B cell (primary cell): ENCODE measurements at places on chromosomes 1 and 21. TPM values are rescaled to one million over a fixed set of nuclear protein-coding genes. Genes with fewer than 3 reads are reported as not detected.

Gene SLC19A2
- total RNA-seq = 3.9 TPM in 2 replicates

Gene WDTC1
- total RNA-seq = 69.1 and 70.9 TPM in 2 replicates

Gene DIP2A
- 59.0 and 61.9 TPM in 2 replicates for total RNA-seq

Gene ADGRB2
- total RNA-seq = 1.6 and 1.9 TPM in 2 replicates

Gene GPR52
- total RNA-seq = 12.1 and 15.6 TPM in 2 replicates

Gene CD5L
- total RNA-seq = 0.12 and 0.17 TPM in 2 replicates

Gene BSND
- not detected in 2 replicates for total RNA-seq

Gene OVAAL
- total RNA-seq = not detected in 2 replicates

Gene LRRC71
- total RNA-seq = not detected in 2 replicates

Gene BRDT
- total RNA-seq = not detected in 2 replicates

Gene TCEA3
- total RNA-seq = not detected in 2 replicates

Gene AK2
- 104 and 109 TPM in 2 replicates for total RNA-seq

Gene MCOLN3
- total RNA-seq = 0.10 TPM in 1 of 2 replicates, not detected in the other

Gene PYGO2
- 47.5 and 52.7 TPM in 2 replicates for total RNA-seq

Gene NID1
- total RNA-seq = not detected in 2 replicates

DNA sequence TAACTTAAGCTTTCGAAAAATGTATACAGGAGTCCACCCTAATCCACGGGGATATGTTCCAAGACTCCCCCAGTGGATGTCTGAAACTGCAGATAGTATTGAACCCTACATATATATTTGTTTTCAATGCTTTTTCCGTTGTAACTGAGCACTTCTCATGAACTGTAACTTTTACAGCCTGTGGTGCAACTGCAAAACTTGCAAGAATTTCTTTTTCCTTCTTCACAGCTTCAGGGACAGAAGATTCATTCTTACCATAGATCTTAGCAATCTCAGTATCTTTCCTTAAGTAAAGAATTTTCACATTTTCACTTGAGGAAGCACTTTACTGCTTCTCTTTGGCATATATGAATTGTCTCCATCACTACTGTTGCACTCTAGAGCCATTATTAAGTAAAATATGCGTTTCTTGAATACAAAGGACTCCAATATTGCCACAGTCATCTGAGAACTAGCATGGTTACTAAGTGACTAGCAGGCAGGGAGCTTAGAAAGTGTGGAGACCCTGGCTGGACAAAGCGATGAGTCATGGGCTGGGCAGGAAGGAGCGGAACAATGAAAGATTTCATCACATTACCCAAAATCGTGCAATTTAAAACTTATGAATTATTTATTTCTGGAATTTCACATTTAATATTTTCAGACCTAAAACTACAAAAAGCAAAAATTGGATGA, 14.1 kb downstream of the DPYD start:
- H3K27ac ChIP-seq = no peak overlapping the region
- no peaks in the 10 kb centered on the region for H3K36me3 ChIP-seq
- no peak overlapping the region for H3K4me3 ChIP-seq
- no peak for DNase-seq
- no peaks in the 10 kb centered on the region for H3K4me1 ChIP-seq

- peaks cover 81% of the 10 kb centered on the region for H3K4me1 ChIP-seq
- H3K4me3 ChIP-seq = no peak overlapping the region
- H3K27me3 ChIP-seq = no peaks in the 10 kb centered on the region
- peaks cover 15% of the 10 kb centered on the region for H3K36me3 ChIP-seq
These were observed 45.4 kb downstream of the RCSD1 start for GRCh38 chr1:167675440-167675839.

DNA sequence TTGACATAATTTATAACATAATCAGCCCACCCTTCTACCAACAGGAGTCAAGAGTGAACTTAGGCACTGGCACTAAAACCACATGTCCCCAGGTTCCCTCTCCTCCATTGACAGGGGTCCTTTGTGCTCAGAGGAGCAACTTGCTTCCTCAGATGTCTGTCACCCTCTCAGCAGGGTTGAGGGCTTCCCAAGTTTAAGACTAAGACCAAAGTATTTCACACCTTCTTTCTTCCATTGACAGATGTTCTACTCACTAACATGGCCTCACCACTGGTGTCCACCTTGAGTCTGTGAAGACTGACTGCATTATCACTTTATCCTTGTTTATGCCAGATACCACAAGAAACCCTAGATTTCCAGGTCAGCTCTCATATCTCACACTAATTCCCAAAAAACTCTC, 56.5 kb downstream of the CCDC18 start:
- H3K4me1 ChIP-seq = no peaks in the 10 kb centered on the region
- no peak for DNase-seq

- H3K36me3 ChIP-seq = no peaks in the 10 kb centered on the region
- H3K27me3 ChIP-seq = no peaks in the 10 kb centered on the region
- no peaks in the 10 kb centered on the region for H3K4me1 ChIP-seq
- no peak for DNase-seq
These were observed 129.7 kb downstream of the ATP1B1 start for GRCh38 chr1:169236143-169236542.

GRCh38 chr1:88825721-88826120, 65.6 kb downstream of the GTF2B start:
- no peak for DNase-seq
- no peak overlapping the region for H3K4me3 ChIP-seq
- H3K27ac ChIP-seq = no peak overlapping the region
- H3K27me3 ChIP-seq = no peaks in the 10 kb centered on the region

- H3K4me3 ChIP-seq = peak overlapping the region; percentile 39
- no peaks in the 10 kb centered on the region for H3K27me3 ChIP-seq
- H3K27ac ChIP-seq = peak overlapping the region; percentile 81
- H3K4me1 ChIP-seq = peaks cover 46% of the 10 kb centered on the region
- peak; percentile 74 for DNase-seq
These were observed 189.3 kb upstream of the EDN2 start for GRCh38 chr1:41673806-41674205.

DNA sequence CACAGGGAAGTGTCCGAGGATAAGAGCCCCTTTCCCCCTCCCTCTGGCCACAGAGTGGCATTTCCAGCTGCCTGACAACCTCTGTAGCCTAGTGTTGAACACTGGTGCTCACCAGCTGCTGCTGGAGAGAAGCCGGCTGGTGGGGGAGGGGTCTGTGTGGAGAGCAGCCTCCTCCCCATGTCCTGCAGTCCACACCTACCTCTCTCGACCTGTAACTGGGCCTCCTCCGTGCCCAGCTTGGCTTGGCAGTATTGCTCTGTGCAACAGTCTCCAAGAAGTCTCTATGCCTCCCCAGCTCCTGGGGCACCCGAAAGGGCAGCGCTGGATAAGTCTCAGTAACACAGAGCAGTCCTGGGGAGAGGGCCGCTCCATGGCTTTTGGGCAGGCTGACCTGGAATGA, 17.0 kb downstream of the PAPPA2 start:
- DNase-seq = no peak
- no peak overlapping the region for H3K4me3 ChIP-seq
- no peaks in the 10 kb centered on the region for H3K27me3 ChIP-seq
- H3K4me1 ChIP-seq = no peaks in the 10 kb centered on the region
- no peak overlapping the region for H3K27ac ChIP-seq

DNA sequence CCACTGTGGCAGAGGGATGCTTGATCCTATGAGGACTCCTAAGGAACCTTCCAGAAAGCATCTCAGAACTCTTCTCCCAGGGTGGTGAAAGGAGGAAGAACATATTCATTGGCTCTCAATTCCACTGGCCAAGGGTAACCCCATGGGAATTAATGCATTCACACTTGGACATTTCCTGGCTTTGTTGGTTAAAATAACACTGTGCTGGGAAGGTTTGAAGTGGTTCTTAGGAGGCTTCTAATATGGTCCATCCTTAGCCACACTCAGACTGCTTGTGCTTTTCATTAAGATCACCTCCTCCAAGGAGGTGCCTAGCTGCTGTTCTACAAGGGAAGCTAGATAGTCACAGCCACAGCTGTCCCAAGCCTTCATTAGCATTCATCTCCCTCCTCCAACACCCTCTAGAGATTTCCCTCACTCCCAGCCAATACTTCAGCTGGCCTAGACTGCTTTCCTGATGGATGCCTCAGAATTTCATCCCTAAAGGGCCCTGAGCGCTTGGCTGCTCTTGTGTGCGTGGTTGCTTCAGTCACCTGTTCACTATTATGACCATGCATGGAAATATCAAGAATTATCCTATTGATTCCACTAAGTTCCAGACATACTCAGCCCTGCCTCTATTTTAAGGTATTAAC, 544.4 kb downstream of the PLPP3 start:
- H3K36me3 ChIP-seq = no peaks in the 10 kb centered on the region
- no peak overlapping the region for H3K27ac ChIP-seq
- DNase-seq = no peak
- peaks cover 2% of the 10 kb centered on the region for H3K27me3 ChIP-seq
- H3K4me1 ChIP-seq = no peaks in the 10 kb centered on the region

DNA sequence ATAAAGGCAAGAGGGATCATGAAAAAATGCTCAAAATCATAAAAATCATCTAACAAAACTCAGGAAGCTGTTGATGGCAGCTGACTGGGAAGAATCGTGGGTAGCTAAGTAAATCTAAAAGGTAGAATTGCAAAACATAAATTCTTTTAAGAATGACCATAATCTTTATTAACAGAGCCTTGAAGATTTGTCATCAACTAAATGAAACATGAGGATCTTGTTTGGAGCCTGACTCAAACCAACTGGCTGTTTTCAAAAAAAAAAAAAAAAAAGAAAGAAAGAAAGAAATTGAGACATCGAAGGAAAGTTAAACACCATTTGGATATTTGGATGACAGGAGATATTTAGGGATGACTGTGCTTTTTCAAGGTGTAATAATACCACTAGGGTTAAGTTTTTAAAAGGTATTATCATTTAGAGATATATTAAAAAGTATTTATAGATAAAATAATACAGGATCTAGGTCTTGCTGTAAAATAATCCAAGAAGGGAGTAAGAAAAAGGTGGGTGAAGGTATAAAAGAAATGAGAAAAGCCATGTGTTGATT, 48.6 kb downstream of the CD34 start:
- DNase-seq = no peak
- no peak overlapping the region for H3K27ac ChIP-seq
- H3K36me3 ChIP-seq = no peaks in the 10 kb centered on the region
- H3K4me3 ChIP-seq = no peak overlapping the region
- H3K4me1 ChIP-seq = peaks cover 43% of the 10 kb centered on the region

GRCh38 chr1:210400043-210400840, 71.5 kb downstream of the HHAT start:
- peak; percentile 50 for DNase-seq
- H3K4me3 ChIP-seq = no peak overlapping the region
- no peaks in the 10 kb centered on the region for H3K27me3 ChIP-seq
- H3K4me1 ChIP-seq = no peaks in the 10 kb centered on the region
- no peaks in the 10 kb centered on the region for H3K36me3 ChIP-seq

GRCh38 chr1:50831300-50832061, 128.6 kb downstream of the FAF1 start:
- no peak overlapping the region for H3K4me3 ChIP-seq
- no peaks in the 10 kb centered on the region for H3K4me1 ChIP-seq
- no peaks in the 10 kb centered on the region for H3K27me3 ChIP-seq
- no peak for DNase-seq
- peaks cover 4% of the 10 kb centered on the region for H3K36me3 ChIP-seq
- H3K27ac ChIP-seq = no peak overlapping the region

DNA sequence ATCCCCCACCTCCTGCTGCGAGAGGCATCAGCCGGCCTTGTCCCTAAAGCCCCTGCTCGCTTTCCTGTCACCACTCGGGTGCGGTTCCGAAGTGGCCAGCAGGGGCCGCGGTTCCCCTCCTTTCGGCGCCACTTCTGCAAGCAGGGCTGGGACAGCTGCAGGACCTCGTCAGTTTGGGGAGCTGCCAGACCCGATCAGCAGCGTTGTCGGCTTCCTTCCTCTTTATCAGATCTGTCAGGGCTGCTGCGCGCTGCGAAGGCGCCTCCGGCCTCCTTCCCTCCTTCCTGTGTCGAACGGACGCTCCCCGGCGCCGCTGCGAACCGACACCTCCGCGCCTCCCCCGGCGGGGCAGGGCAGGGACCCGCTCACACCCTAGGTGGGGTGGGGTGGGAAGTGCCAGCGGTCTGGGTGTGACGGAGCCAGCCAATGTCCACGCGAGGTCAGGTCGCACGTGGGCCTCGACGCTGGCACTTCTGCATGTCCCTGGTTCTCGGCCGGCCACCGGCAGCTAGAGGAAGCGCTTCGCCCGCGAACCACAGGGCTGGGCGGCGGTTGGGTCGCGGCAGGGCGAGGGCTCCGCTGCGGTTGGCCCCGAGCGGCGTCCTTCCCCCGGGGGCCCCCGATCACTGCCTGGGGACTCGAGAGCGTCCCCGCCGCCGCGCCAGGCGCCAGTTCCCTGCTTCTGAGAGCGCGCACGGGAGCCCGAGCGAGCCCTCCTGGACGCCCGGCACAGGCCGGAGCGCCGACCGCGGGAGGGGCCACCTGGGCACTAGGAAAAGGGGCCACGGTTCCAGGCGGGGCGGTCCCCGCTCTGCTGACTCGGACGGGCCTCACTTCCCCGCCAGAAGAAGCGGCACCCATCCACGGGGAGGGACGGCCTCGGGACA, 81.8 kb downstream of the RUNX3 start:
- no peak overlapping the region for H3K4me3 ChIP-seq
- H3K27me3 ChIP-seq = no peaks in the 10 kb centered on the region
- peaks cover 4% of the 10 kb centered on the region for H3K4me1 ChIP-seq
- H3K36me3 ChIP-seq = peaks cover 2% of the 10 kb centered on the region

- no peak for DNase-seq
- no peaks in the 10 kb centered on the region for H3K36me3 ChIP-seq
- no peak overlapping the region for H3K4me3 ChIP-seq
- H3K27ac ChIP-seq = no peak overlapping the region
These were observed 127.1 kb upstream of the B3GALT2 start for GRCh38 chr1:193313354-193314140.

DNA sequence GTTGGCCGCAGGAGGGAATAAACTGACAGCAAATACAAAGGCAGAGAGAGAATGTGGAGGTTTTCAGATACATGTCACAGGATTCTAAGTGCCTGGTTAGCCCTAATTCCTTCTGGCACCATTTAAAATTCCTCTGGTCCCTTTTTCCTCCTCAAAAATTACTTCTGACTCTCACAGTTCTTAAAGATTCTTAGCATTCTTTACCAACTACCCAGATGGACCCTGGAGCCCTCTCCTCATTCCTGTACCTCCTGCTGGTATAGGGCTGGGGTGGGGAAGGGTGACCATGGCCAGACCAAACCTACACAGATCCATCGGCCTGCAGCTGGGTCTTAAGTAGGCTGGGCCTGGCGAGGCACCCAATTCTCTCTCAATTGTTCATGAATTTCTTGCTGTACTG, 7.2 kb downstream of the MKNK1 start:
- no peak overlapping the region for H3K27ac ChIP-seq
- peaks cover 23% of the 10 kb centered on the region for H3K36me3 ChIP-seq
- H3K27me3 ChIP-seq = no peaks in the 10 kb centered on the region
- peaks cover 9% of the 10 kb centered on the region for H3K4me1 ChIP-seq

GRCh38 chr1:3192361-3192760, 123.4 kb downstream of the PRDM16 start:
- H3K36me3 ChIP-seq = no peaks in the 10 kb centered on the region
- no peak for DNase-seq
- H3K4me3 ChIP-seq = no peak overlapping the region
- no peak overlapping the region for H3K27ac ChIP-seq
- H3K4me1 ChIP-seq = no peaks in the 10 kb centered on the region
- H3K27me3 ChIP-seq = no peaks in the 10 kb centered on the region

- no peaks in the 10 kb centered on the region for H3K36me3 ChIP-seq
- no peaks in the 10 kb centered on the region for H3K27me3 ChIP-seq
- DNase-seq = peak; percentile 91
- H3K4me3 ChIP-seq = no peak overlapping the region
These were observed 14.4 kb downstream of the S100A16 start for GRCh38 chr1:153598309-153599172.
